ENCODE measurements at places on chromosomes 3 and 15.

GRCh38 chr15:63089260-63090043, 32.2 kb upstream of the LACTB start:
- no peak for DNase-seq

- peak; percentile 48 for DNase-seq
Measured at GRCh38 chr3:163056874-163057497, 1560.4 kb downstream of the OTOL1 start.

- DNase-seq: no peak
Measured at GRCh38 chr3:25420147-25420546, 7.9 kb upstream of the RARB start.

DNA sequence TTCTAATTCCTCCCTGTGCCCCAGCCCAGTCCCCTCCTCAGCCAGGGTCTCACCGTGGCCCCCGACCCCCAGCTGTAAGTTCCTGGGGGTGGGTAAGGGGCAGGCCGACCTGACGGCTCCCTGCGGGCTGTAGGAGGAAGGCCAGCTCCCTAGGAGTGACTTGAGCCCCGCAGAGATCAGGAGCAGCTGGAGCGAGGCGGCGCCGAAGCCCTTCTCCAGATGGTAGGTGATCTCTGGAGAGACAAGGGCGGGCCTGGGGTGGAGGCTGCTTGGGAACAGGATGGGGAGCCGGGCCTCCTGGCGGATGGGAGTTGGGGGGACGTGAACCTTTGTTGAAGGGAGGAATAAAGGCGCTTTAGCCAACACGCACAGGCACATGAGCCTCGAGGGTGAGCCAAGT, 4.2 kb downstream of the SLC28A1 start:
- no peak for DNase-seq

DNA sequence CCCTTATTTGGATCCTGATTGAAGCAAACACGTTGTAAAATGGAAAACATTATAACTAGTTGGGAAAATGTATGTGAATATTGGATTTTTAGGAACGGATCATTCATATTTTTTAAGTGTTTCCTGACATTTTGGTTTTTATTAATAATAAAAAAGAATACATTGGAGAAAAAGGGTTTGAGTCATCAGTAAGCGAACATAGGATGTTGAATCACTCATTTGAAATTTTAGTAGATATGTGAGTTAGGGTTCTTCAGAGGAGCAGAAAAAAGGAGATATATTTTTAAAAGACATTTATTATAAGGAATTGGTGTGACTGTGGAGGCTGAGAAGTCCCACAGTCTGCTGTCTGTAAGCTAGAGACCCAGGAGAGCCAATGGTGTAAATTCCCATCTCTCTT, 258.5 kb downstream of the PTPRG start:
- DNase-seq: no peak

DNA sequence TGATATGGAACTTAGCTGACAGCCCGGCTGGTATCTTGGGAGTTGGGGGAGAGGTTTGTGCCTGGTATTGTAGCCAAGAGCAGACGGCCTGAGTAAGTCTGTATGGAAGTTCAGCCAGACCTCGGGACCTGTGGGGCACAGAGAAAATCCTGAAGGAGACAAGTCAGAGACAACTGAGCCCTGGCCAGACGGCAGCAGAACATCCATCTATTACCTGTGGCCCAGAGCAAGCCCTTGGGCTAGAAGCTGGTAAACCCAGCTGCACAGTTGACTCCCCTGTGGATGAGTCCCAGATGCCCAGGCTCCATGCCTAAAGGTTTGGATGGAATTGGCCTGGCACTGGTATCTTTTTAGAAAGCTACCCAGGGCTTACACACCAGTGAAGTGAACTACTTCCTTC, 70.4 kb upstream of the DLG1 start:
- no peak for DNase-seq
